NCI-H82 (cell line): ENCODE measurements at places on chromosomes 3 and 15.
A peak's percentile ranks its signal among the peaks of the same experiment; 100 is the strongest.

DNA sequence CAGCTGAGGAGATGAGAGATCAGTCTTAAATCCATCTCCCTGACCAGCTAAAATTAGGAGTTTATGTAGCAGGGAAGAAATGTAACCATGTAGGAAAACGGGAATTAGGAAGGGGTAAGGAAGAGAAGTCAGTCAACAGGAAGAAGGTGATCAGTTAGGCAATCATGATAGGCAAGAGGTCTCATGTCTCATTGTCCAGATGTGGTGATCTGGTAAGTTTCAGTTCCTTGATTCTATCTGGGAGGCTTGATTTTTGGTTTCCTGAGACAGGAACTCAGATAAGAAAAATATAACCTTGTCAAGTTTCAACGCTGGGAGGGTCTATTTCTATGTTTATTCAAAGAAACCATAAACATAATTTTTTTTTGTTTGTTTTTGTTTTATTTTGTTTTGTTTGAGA is 40.3 kb upstream of the TBC1D5 start:
- DNase-seq: no peak

- no peak for DNase-seq
Observed at GRCh38 chr3:57972531-57973111, 35.6 kb upstream of the FLNB start.

GRCh38 chr3:157149136-157149696 is 10.7 kb downstream of the CCNL1 start:
- no peak for DNase-seq

DNA sequence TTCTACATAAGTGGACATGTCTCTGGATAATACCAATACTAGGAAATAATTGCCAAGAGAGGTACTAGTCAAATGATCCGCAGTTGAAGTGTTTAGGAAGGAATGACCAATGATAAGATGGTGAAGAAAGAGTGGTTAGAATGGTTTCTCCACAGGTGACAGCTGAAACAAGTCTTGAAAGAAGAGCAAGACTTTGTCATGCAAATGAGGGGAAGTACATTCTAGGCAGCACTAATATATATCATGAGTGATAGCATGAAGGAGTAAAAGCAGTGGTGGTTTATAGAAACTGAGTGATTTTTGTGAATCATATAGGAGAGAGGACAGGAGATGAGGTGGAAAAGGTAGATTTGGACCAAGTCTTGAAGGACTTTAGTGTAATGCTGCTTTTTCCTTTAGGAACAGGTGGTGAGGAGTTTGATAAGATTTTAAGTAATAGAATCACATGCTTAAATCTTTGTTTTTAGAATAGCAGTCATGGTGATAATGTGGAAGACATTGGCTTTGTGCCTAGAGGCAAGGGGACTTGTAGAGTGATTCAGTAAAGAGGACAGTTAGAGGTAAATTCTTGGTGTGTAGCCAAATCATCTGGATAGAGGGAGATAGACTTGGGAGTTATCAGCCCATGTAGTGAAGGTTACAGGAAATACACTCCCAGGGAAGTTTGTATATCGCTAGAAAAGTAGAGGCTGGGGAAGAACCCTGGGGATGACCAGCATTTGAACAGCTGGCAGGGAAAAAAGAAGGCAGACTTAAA is 31.9 kb downstream of the SLMAP start:
- DNase-seq: peak; percentile 33

GRCh38 chr3:88985491-88985890 is 121.9 kb upstream of the EPHA3 start:
- DNase-seq: no peak

DNA sequence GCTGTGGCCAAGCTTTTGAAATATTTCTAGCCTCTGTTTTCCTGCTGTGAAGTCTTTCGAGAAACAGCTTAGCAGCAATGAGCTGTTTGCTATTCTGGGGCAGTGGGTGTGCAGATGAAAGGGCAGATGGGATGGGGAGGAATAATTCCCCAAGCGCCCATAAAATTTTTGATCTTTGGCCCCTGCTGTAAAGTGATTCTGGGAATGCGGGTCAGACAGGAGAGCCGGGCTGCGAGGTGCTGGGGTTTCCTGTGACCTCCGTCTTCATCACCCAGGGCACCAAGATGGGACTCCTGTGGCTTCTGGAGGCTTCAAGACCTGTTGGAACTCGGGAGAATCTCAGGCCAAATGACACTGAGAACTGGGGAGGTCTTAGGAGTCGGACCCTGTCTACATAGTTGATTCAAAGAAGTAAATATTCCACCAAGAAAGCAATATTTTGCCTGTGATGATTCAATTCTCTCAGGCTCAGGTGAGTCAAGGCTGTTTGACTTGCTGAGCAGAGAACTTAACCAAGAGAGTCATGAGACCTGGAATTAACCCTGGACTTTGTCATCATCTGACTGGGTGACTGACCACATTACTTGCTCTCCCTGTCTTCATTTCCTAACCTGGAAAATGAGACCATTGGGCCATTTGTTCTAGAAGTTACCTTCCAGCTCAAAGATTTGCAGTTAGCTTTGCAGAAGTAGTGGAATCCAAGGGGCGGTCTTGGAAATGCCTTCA is 86.4 kb downstream of the POLR2M start:
- peak; percentile 47 for DNase-seq

- DNase-seq: no peak
Observed at GRCh38 chr15:82950295-82950694, 2.2 kb downstream of the HOMER2 start.

- no peak for DNase-seq
Observed at GRCh38 chr3:13514639-13515435, 34.1 kb upstream of the FBLN2 start.

GRCh38 chr3:32282578-32283154 is 44.2 kb downstream of the CMTM8 start:
- no peak for DNase-seq

- no peak for DNase-seq
Observed at GRCh38 chr3:160047876-160048275, 59.2 kb downstream of the IL12A start.

- peak; percentile 17 for DNase-seq
Observed at GRCh38 chr3:183161552-183162336, 790 bp downstream of the LAMP3 start.

DNA sequence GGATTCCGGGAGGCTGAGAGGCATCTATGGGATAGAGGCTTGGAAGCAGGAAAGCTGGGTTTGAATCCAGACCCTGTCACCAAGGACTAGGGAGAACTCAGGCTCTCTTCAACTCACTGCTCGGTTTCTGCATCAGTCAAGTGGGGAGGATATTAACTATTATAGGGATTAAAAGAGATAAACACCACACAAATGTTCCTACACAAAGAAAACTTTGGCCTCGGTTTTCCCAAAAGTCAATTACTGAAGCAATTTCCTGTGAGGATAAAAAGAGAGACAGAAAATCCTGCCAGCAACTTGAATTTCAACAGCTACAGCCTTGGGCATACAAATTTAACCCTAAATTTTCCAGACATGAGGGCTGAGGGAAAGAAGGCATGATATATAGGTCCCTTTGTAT is 36.0 kb downstream of the ITGB5 start:
- DNase-seq: no peak

GRCh38 chr3:15207836-15208504 is 1.9 kb downstream of the CAPN7 start:
- no peak for DNase-seq

DNA sequence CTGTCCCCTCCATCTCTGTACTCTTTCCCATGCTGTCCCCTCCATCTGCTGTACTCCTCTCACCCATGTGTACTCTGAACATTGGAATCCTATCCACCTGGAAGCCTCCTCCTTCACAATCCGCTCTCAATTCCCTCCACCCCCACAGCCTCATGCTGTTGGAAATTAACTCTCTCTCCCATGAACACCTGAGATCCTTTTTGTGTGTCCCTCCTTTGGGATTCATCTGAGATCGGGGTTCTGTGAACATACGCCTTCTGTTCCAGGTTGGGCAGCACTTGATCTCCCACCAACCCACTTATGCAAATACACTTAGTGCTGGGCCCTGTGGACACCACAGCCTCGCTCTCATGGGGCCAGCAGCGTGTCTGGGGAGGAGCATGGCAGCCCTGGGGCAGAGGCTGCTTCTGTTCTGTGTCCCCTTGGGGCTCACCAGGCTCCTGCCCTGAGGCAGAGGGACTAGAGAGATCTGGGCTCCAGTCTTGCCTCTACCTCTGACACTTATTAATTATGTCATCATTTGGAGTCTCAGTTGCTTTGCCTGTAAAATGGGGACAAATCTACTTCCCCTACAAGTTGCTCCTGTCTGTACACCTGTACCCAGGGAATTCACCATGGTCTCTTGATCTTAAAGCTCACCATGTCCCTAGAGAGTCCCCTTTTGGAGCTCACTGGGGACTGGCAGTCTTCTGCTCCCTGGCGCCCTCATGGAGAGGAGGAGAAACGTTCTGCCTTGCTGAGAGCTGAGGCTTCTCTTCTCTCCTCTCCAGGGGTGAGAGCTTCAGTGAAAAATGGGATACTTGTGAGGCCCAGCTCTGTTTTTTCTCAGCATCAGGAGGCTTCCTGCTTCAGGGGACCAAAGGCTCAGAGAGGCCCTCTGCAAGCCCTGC is 42.7 kb downstream of the ITGA11 start:
- DNase-seq: no peak

DNA sequence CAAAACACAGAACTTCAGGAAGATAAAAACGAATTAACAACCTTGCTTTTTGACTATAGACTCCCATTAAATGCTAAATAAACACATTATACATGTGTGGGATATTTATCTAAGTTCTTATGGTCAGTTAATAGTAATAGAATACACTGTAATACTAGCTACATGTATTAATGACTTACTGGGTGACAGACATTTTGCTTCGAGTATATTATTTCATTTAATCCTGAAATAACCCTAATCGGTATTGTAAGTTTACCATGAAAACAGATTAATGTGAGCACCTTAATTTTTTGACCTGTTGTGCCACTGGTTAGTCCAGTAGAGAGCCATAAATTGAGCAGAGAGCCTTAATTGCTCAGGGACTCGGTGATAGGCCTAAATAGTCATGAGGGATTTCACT is 151.1 kb downstream of the ROBO2 start:
- DNase-seq: peak; percentile 9

DNA sequence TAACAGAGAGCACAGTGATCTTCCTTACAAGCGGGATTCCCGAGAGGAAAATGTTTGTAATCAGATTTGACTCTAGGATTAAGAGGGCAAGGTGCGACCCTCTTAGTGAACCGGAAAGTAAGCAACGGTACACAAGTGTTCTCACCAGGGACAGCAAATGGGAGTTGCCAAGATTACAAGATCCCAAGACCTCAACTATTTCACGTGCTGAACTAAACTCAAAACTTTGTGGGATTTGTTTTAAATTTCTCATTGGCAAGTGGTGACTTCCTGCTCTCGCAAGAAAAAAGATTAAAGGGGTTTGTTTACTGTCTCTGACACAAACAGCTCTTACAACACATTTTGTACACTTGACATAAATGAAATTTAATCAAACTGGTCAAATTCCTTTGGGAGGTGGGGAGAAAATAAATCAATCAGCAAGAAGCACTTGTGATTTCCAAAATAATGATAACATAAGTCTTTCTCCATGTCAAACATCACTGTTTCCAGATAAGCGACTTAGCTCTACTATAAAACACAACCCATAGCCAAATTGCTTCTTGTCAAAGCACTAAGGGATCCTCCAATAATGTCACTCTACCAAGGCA is 2.2 kb upstream of the PGPEP1L start:
- peak; percentile 82 for DNase-seq

- no peak for DNase-seq
Observed at GRCh38 chr15:43095243-43095642, 10.6 kb downstream of the UBR1 start.

DNA sequence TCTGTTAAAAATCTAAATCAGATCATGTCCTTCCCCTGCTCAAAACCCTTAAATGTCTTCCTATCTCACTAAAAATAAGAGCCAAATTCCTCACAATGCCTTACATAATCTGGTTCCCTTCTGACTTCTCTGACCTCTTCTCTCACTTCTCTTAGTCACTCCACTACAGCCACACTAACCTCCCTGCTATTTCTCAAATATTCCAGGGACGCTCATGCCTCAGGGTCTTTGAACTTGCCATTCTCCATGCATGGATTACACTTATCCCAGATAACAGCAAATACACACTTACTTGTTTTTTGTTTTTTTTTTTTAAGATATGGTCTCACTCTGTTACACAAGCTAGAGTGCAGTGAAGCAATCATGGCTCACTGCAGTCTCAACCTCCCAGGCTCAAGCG is 8.5 kb downstream of the TP53BP1 start:
- no peak for DNase-seq

DNA sequence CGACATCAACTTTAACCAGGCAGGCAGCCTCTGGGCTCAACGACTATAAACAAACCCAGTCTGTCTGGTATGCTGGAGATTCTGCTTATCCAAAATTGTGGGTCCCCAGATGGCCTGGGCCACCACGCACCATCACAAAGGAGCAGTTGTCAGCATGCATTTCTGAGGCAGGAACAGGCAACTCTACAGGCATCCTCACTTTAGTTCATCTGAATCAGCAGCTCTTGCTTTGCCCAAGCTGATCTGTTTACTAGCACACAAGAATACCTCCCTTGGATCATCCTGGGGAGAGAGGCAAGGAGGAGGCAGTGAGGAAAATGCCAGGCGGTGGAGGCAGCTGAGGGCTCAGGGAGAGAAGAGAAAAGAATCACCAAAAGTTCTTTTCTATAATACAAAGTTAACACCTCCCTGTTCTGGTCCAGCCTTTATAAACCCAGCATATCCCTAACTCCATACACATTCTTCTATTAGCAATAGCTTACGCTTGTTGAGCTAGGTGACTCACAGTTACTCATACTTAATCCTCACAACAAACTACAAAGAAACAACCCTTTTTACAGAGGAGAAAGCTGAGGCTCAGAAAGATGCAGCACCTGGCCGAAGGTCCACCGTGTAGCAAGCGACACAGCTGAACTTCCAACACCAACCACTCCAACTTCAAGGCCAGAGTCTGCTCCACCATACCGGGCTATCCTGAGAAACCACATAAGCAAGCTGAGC is 33.6 kb downstream of the ZDHHC3 start:
- no peak for DNase-seq

- DNase-seq: no peak
Observed at GRCh38 chr3:134885877-134886621, 91.0 kb downstream of the EPHB1 start.

DNA sequence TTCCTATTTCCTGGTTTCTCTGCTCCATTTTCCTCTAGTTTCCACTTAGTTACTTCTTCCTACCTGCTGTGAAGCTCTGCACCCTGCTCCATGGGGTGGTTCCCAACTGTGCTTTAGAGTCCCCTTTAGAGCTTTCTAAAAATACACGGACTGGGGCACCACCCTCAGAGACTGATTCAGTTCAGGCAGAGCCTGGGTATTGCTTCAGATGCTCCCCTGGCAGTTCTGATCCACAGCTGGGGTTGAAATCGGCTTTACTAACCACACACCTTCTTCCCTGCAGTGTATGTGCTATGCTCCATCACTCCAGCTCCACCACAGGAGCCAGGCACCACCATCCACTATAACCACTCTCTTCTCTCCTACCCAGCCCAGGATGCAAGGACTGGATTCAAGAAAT is 12.6 kb downstream of the ANP32A start:
- no peak for DNase-seq

GRCh38 chr15:31387479-31388118 is 61.0 kb downstream of the KLF13 start:
- DNase-seq: no peak

GRCh38 chr3:151144760-151145159 is 58.3 kb downstream of the GPR171 start:
- no peak for DNase-seq

GRCh38 chr15:81016489-81017068 is 15.9 kb downstream of the TLNRD1 start:
- no peak for DNase-seq

GRCh38 chr15:100020614-100021013 is 287.4 kb upstream of the LYSMD4 start:
- no peak for DNase-seq
